ENCODE measurements at places on chromosomes 6 and 20.
A peak's percentile ranks its signal among the peaks of the same experiment; 100 is the strongest.

GRCh38 chr20:3163099-3164042 lies 3.7 kb upstream of the FASTKD5 start:
- DNase-seq: no peak

GRCh38 chr6:136158971-136159370 lies 91.1 kb downstream of the MTFR2 start:
- DNase-seq: no peak

DNA sequence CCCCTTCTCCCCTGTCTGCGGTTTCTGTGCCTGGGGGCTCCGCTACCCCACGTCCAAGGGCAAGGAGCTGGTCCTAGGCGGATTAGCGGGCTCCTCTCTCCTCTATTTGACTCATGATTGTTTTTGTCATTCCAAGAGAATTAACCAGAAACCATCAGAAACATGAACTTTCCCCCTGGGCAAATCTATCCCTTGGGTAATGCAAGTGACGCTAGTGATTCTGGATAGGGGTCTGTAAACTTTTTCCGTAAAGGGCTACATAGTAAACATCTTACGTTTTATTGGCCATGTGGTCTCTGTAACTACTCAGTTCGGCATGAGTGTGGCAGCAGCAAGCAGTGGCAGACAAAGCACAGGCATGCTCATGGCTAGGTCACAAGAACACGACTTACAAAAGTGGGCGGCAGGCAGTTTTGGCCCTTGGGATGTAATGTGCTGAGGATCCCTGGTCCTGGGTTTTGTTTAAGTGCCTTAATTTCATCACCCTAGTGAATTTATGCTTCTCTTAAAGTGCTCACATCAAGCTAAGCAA lies 654 bp downstream of the CST11 start:
- DNase-seq: no peak

- no peak for DNase-seq
These were observed 2.4 kb downstream of the FAM135A start for GRCh38 chr6:70415660-70416059.

GRCh38 chr6:113102761-113103160 lies 754.4 kb upstream of the MARCKS start:
- DNase-seq: peak; percentile 83

GRCh38 chr20:16212790-16213189 lies 360.5 kb downstream of the KIF16B start:
- DNase-seq: no peak

DNA sequence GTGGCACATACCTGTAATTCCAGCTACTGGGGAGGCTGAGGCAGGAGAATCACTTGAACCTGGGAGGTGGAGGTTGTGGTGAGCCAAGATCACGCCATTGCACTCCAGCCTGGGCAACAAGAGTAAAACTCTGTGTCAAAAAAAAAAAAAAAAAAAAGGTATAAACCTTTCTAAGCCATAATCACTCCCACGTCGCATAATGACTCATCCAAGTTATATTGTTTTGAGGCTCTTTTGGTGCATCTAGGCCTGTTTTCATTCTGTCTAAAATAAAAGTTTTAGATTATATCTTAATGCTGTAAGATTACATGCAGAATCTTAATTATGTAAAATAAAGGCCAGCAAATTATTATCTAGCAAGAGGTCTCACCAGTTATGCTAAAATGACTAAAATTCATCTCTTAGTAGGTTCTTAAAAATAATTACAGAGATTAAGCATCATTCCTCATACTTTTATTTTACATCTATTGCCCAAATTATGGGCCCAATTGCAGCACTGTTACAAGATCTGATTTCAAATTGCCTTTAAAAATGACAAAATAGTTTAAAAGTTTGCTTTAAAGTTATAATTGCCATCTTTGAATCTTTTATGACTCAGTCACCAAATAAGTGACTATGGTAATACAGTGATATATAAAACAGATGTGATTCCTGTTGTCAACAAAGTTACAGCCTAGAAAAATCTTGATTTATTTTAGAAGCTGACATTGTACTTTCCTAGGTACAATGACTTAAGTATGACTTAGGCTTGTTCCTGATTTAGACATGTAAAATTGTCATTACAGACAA lies 10.4 kb upstream of the SUMO4 start:
- DNase-seq: peak; percentile 21

All from LHCN-M2 (cell line).